ENCODE measurements at places on chromosomes 7 and 10. TPM values are rescaled to one million over a fixed set of nuclear protein-coding genes. Genes with fewer than 3 reads are reported as not detected.
A peak's percentile ranks its signal among the peaks of the same experiment; 100 is the strongest.

GRCh38 chr7:151188252-151188542 lies 1.1 kb upstream of the ASB10 start:
- H3K4me1 ChIP-seq = no peaks in the 10 kb centered on the region
- no peaks in the 10 kb centered on the region for H3K36me3 ChIP-seq
- H3K4me3 ChIP-seq = no peak overlapping the region
- no peaks in the 10 kb centered on the region for H3K27me3 ChIP-seq
- H3K27ac ChIP-seq = no peak overlapping the region
- DNase-seq = no peak

DNA sequence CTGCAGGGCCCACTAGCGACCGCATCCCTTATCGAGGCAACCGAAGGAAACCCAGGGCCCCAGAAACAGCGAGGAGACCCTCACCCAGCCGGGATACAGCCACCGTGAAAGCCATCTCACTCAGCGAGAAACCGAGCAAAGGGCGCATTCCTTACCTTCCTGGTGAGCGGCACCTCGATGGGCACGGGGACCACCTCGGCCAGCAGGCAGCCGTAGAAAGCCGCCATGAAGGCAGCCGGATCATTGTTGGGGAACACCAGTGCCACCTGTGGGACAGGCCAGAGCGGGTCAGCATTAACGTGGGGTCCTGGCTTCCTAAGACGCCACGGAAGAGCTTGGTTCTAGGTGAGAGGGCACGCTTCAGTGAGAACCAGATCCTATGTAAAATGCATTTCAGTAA lies 263.7 kb downstream of the ZMYND11 start:
- H3K27me3 ChIP-seq = no peaks in the 10 kb centered on the region
- H3K4me3 ChIP-seq = no peak overlapping the region
- H3K36me3 ChIP-seq = peaks cover 9% of the 10 kb centered on the region
- DNase-seq = no peak
- no peaks in the 10 kb centered on the region for H3K4me1 ChIP-seq

PRLHR gene
- not detected for total RNA-seq

CNPY1 gene
- total RNA-seq = not detected

DNA sequence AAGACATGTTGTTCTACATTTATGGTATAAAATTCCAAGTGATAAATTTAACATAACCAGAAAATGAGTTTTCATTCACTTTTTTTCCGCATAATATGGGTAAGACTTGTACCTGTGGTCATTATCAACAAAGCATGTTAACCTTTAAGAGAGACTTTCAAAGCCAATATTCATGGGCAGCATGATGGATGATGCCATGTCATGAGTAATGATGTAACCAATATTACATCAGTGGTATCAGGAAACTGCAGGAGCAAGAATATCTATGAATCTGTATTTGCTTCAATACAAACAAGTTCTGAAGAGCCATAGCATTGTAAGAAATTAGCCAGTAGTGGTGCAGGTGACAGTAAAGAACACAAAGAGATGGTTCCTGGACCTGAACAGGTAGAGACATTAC lies 126.9 kb downstream of the C1GALT1 start:
- DNase-seq = no peak
- H3K27me3 ChIP-seq = no peaks in the 10 kb centered on the region
- H3K27ac ChIP-seq = no peak overlapping the region

CNPY4 gene
- total RNA-seq = 11.6 TPM

DNA sequence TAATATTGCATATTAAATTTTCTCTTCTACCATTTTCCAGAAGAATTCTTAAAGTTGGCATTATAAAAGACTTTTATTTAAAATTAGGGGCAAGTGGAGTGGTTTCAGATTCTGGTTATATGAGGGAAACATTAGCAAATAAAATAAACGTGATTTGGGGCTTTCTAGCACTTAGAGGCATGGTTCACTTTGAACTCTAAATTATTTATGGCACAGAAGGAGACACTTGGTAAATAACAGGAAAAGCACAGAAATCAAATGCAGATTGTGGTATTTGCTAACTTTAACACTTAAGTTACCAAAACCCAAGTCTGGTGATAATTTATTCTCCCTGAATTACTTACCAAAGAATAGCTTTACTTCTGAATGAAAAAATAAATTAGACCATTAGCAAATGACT lies 134.5 kb upstream of the ETV1 start:
- no peaks in the 10 kb centered on the region for H3K36me3 ChIP-seq
- H3K4me3 ChIP-seq = no peak overlapping the region
- no peaks in the 10 kb centered on the region for H3K27me3 ChIP-seq
- H3K27ac ChIP-seq = no peak overlapping the region

OR6B1 gene
- not detected for total RNA-seq

GRCh38 chr10:125201108-125201524 lies 40.8 kb upstream of the CTBP2 start:
- H3K36me3 ChIP-seq = no peaks in the 10 kb centered on the region
- H3K4me1 ChIP-seq = no peaks in the 10 kb centered on the region
- peak; percentile 81 for DNase-seq
- no peak overlapping the region for H3K27ac ChIP-seq
- no peaks in the 10 kb centered on the region for H3K27me3 ChIP-seq
- no peak overlapping the region for H3K4me3 ChIP-seq

GTF2IRD1 gene
- total RNA-seq = 35.8 TPM

- peak overlapping the region; percentile 82 for H3K27ac ChIP-seq
- H3K4me1 ChIP-seq = peaks cover 2% of the 10 kb centered on the region
- no peaks in the 10 kb centered on the region for H3K27me3 ChIP-seq
- DNase-seq = peak; percentile 24
- peak overlapping the region; percentile 30 for H3K4me3 ChIP-seq
- no peaks in the 10 kb centered on the region for H3K36me3 ChIP-seq
These were observed 471 bp downstream of the PFKP start for GRCh38 chr10:3067859-3068179.

- no peak overlapping the region for H3K4me3 ChIP-seq
- H3K27me3 ChIP-seq = no peaks in the 10 kb centered on the region
- no peak for DNase-seq
- no peaks in the 10 kb centered on the region for H3K36me3 ChIP-seq
These were observed 25.7 kb downstream of the COG5 start for GRCh38 chr7:107538001-107538400.

ANKRD61 gene
- total RNA-seq = 0.19 TPM

DNA sequence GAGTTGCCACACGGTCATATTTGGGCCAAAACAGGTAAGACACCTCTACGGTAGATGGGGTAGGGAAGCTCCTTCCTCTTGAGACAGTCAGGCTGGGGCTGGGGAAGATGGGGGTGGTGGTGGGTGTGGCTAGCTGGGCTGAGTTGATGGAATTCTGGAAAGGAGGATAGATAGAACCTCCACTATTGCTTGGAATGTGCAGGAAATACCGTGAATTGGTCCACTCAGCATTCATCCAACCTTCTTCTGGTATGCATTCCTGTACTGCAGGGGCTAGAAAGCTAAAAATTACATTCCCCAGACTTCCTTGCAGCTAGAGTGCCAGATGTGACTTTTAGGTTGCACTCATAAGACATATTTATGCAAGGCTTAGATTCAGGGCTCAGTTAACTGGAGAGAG lies 24.8 kb downstream of the TLX1 start:
- no peaks in the 10 kb centered on the region for H3K4me1 ChIP-seq
- no peak overlapping the region for H3K27ac ChIP-seq
- no peaks in the 10 kb centered on the region for H3K36me3 ChIP-seq

CALML3 gene
- not detected for total RNA-seq

GATA3 gene
- total RNA-seq = 23.5 TPM

GRCh38 chr10:88735661-88736060 lies 24.2 kb upstream of the LIPN start:
- H3K36me3 ChIP-seq = no peaks in the 10 kb centered on the region
- H3K27me3 ChIP-seq = no peaks in the 10 kb centered on the region
- H3K27ac ChIP-seq = no peak overlapping the region
- no peaks in the 10 kb centered on the region for H3K4me1 ChIP-seq
- no peak overlapping the region for H3K4me3 ChIP-seq

- no peaks in the 10 kb centered on the region for H3K27me3 ChIP-seq
- H3K4me3 ChIP-seq = no peak overlapping the region
- no peak overlapping the region for H3K27ac ChIP-seq
- no peaks in the 10 kb centered on the region for H3K36me3 ChIP-seq
- no peak for DNase-seq
These were observed 44.6 kb upstream of the TSPAN13 start for GRCh38 chr7:16708980-16709379.

GRCh38 chr7:53473371-53473770 lies 437.9 kb downstream of the POM121L12 start:
- H3K27ac ChIP-seq = no peak overlapping the region
- H3K27me3 ChIP-seq = no peaks in the 10 kb centered on the region
- no peaks in the 10 kb centered on the region for H3K36me3 ChIP-seq
- H3K4me3 ChIP-seq = no peak overlapping the region

GRCh38 chr7:25117226-25118047 lies 7.6 kb downstream of the CYCS start:
- H3K4me1 ChIP-seq = no peaks in the 10 kb centered on the region
- H3K4me3 ChIP-seq = no peak overlapping the region
- no peaks in the 10 kb centered on the region for H3K27me3 ChIP-seq
- no peak overlapping the region for H3K27ac ChIP-seq
- peaks cover 7% of the 10 kb centered on the region for H3K36me3 ChIP-seq
- no peak for DNase-seq

DNA sequence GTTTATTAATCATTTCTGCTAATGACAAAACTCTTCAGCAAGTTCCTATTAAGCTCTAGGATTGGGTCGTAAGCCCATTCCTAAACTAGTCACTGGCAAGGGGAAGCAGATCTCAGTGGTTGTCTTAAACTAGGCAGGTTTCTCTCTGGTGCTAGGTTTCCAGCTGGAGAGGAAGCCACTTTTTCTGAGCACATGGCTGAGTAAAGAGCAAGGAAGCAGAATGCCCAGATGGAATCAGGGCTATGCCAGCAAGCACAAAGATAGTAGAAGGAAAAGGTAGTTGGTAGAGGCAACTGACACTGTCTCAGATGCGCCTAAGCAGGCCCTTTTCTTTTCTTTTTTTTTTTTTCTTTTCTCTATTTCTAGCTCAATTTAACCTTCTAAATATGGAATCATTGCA lies 224.9 kb downstream of the EXOC4 start:
- H3K27me3 ChIP-seq = no peaks in the 10 kb centered on the region
- H3K4me1 ChIP-seq = no peaks in the 10 kb centered on the region
- no peaks in the 10 kb centered on the region for H3K36me3 ChIP-seq
- H3K4me3 ChIP-seq = no peak overlapping the region
- no peak overlapping the region for H3K27ac ChIP-seq
- no peak for DNase-seq

GRCh38 chr7:71824006-71824760 lies 588.0 kb downstream of the CALN1 start:
- H3K27me3 ChIP-seq = no peaks in the 10 kb centered on the region
- no peaks in the 10 kb centered on the region for H3K4me1 ChIP-seq
- H3K27ac ChIP-seq = no peak overlapping the region
- H3K4me3 ChIP-seq = no peak overlapping the region

DNA sequence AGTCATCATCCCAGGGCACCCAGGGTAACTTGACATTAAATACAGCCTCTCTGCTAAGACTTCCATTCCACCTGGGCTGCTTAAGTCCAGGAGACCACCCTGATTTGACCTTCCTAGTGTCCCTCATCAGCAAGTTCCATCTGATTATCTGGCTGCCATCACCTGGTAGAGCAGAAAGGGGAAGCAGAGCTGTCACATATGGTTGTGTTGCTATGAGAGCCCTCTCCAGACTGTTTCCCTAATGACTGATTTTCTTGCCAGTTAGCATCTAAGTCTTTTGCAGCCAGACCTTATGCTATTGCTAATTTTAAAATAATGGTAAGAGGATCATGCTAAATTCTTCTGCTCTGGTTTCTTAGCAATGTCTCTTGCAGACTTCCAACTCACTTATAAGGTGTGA lies 38.7 kb downstream of the KCNH2 start:
- H3K4me3 ChIP-seq = no peak overlapping the region
- H3K27me3 ChIP-seq = no peaks in the 10 kb centered on the region
- no peaks in the 10 kb centered on the region for H3K36me3 ChIP-seq
- no peaks in the 10 kb centered on the region for H3K4me1 ChIP-seq
- no peak overlapping the region for H3K27ac ChIP-seq

- peak overlapping the region; percentile 47 for H3K27ac ChIP-seq
- H3K36me3 ChIP-seq = peaks cover 6% of the 10 kb centered on the region
- peaks cover 30% of the 10 kb centered on the region for H3K27me3 ChIP-seq
- H3K4me1 ChIP-seq = peaks cover 9% of the 10 kb centered on the region
- H3K4me3 ChIP-seq = peak overlapping the region; percentile 33
- peak; percentile 85 for DNase-seq
These were observed 9.6 kb downstream of the EMX2 start for GRCh38 chr10:117552156-117552631.

GRCh38 chr10:62583876-62584615 lies 209.9 kb downstream of the ZNF365 start:
- DNase-seq = no peak
- H3K27ac ChIP-seq = no peak overlapping the region
- H3K27me3 ChIP-seq = no peaks in the 10 kb centered on the region
- no peaks in the 10 kb centered on the region for H3K4me1 ChIP-seq
- no peak overlapping the region for H3K4me3 ChIP-seq

DNA sequence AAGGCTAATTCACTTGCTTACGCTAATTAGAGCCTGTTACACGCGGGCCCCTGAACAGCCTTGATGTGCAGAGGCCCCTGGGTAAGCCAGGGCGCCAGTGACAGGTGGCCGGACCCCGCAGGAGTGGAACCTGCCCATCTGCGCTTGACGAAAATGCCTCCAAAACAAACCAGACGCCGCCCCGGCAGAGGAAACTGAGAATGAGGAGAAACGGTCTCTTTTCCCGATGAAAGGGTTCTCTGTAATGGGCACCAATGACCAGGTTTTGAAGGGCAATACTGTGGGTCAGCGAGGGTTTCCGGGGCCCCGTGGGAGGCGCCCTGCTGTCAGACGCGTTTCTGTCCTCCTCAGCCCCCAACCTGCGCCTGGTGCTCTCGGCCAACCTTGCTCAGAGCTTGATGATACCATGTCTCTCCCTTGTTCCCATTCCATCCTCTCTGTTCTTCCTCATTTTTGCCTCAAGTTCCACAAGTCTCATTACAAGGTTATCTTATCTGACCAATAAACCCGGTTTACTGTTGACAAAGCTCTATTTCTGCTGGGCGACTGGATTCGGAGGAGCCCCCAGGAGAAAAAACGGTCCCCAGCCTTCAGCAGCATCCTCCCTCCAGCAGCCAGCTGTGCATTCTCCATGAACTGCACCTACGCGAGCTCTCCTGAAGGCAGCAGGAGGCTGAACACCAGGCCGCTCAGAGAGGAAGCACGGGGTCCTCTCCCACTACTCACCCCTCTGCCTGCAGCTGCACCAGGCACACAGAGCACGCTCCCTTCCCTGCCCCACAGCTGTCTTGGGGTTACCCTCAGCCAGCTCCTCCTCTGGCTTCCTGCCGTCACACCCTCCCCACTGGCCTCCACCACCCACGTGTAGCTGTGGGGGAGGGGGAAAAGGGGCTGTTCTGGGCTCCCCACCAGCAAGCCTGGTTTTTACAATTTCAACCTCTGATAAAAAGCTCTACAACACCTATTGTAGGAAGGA lies 202.0 kb downstream of the MAD1L1 start:
- H3K27ac ChIP-seq = no peak overlapping the region
- H3K4me3 ChIP-seq = no peak overlapping the region
- no peaks in the 10 kb centered on the region for H3K4me1 ChIP-seq

GRCh38 chr10:119101366-119102098 lies 2.4 kb upstream of the DENND10 start:
- DNase-seq = no peak
- no peak overlapping the region for H3K27ac ChIP-seq
- H3K4me3 ChIP-seq = no peak overlapping the region
- H3K36me3 ChIP-seq = no peaks in the 10 kb centered on the region
